ENCODE measurements at places on chromosomes 5 and 9. TPM values are rescaled to one million over a fixed set of nuclear protein-coding genes. Genes with fewer than 3 reads are reported as not detected.

GRCh38 chr5:607541-608428, 4.4 kb upstream of the CEP72 start:
- DNase-seq = no peak

DNA sequence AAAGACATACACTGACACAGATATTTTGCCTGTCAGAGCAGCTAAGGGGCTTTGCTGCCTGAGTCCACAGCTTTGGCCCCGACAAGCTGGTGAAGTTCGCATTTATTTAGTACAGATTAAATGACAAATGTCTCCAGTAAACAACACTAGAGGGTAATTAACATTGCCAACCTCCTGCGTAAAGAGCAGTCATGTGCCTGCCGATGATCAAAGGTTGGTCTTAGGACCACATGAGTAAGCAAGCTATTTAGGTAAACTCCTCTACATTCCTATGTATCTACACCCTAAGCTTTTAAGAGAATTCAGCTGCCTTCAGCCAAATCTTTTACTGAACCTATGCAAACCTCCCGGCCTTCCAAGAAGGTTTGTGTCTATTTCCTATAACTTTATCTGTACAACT, 73.0 kb upstream of the PJA2 start:
- DNase-seq = no peak

- DNase-seq = no peak
Measured at GRCh38 chr9:79661279-79661678, 89.5 kb downstream of the TLE4 start.

DNA sequence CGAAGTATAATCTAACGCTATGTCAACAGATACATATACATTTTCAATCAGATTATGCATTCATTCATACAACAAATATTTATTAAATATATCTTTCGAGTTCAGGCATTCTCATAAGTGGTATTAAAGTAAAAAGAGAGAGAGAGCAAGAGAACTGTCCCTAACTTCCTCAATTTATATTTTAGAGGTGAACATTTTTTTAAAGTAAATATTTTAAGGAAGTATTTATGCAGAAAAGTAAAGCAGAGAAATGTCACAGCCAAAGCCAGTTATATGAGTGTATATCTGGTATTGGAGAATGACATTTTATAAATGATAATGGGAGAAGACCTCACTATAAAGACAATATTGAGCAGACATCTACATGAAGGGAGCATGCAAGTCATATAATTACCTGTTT, 667.3 kb upstream of the CDH9 start:
- DNase-seq = no peak

GRCh38 chr9:130174920-130175321, 2.7 kb downstream of the NCS1 start:
- no peak for DNase-seq

DNA sequence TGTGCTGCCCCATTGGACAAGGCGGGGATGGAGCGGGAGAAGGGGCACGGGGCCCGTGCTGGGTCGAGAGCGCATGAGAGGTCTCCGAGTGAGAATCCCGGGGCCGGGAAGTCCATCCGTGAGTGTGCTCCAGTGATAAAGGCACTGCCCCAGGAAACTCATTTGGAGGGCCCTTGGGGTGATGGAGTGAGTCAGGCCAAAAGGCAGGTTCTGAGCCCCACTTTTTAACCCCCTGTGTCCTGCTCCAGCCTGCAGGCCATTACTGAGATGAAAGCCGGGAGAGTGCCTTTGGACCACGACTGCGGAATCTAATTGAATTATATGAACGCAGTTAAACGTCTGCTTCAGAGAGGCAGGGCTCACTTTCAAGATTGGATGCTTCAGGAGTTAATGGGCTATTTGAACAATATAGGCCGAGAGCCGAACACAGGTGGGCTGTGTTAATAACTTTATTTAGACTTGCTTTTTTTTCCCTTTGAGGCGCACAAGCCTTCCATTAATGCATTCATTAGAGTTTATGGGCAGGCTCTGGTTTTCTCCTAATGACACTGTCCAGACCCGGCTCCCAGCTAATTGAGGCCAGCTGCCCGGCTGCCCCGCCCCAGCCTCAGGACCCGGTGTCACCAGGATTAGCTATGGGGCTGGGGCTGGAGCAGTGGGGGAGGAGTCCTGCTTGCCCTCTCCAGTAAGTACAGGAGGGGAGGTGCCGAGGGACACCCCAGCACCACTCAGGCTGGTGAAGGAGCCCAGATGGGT, 79.1 kb upstream of the LMX1B start:
- no peak for DNase-seq

DNA sequence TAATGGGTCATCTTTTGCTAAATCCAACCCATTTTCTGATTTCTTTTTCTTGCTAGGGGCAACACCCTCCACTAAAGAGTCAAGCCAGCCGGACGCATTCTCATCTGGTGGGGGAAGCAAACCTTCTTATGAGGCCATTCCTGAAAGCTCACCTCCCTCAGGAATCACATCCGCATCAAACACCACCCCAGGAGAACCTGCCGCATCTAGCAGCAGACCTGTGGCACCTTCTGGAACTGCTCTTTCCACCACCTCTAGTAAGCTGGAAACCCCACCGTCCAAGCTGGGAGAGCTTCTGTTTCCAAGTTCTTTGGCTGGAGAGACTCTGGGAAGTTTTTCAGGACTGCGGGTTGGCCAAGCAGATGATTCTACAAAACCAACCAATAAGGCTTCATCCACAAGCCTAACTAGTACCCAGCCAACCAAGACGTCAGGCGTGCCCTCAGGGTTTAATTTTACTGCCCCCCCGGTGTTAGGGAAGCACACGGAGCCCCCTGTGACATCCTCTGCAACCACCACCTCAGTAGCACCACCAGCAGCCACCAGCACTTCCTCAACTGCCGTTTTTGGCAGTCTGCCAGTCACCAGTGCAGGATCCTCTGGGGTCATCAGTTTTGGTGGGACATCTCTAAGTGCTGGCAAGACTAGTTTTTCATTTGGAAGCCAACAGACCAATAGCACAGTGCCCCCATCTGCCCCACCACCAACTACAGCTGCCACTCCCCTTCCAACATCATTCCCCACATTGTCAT, 72.0 kb downstream of the NUP214 start:
- DNase-seq = no peak

DNA sequence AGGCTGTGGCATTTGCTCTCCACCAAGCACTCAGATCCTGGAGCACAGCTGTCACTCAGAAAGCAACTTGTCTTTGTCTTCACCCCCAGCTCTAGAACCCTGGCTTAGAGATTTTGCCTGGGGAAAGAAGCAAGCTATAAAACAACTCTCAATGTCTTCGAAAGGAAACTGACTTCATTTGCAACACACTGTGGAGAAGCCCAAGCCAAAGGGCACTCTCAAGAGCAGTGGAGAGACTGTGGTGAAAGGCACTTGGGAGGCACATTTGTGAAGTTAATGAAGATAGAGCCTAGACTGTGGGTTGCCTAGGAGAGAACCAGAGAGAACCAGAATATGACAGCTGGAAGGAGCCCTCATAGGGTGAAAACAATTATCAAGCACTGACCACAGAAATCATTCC, 103.4 kb downstream of the CFAP95 start:
- no peak for DNase-seq

DNA sequence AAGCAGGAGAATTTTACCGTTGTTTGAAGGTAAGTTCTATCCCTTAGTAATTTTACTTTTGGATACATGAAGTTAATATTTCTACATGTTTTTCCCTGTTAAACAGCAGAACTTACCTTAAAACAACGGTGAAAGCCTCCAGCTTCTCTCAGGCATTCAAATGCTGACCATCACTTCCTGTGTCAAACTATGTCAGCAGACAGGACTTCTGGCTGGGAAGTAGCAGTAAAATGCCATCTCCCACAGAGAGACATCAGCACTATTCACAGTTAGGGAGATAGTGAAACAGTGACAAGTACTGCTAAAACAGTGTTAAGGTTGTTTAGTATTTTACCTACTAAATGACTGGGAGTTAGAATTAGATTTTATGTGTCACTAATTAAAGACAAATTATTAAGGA, 34.2 kb upstream of the GOLGA1 start:
- no peak for DNase-seq

- no peak for DNase-seq
Measured at GRCh38 chr9:99773468-99774138, 48.1 kb upstream of the NR4A3 start.

DNA sequence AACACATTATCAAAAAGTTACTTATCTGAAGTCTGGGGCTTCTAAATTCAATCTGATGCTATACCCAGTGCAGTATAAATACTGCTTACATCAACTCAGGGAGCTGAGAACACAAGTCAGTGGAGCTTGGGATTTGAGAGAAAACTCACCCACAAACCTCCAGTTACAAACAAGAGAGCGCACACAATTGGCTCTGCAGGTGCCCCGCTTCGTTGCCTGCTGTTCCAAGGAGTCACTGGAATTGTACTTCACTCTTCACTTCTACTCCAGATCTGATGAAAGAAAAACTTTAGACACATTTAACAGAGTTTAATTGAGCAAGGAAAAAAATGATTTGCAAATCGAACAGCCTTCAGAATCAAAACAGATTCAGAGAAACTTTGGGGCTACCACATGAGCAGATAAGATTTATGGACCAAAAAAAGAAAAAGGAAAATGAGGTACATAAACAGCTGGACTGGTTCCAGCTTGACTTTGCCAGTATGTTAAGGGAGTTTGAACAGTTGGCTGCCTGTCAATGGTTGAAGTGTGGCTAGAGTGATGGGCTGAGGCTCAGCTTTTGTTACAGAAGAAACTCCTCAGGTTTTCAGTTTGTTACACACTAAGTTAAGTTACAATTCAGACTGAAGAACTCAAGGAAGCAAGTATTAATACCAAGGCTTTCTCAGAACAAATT, 156.6 kb downstream of the AOPEP start:
- no peak for DNase-seq

DNA sequence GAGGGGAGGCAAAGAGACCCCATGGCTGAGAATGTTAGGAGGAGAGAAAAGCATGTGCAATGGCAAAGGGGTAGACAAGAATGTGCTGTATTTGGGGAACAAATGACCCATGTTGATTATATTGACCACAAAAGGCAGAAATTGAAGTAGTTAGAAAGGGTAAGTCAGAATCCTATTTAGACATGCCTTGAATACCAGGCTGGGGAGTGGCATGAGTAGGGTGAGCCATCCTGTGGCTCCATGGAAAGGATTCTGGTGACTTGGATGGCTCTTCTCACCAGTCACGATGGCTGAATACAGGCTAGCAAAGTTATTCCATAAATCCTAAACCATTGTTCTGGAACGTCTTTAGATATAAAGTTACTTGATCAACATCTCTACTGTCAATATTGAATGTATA, 73.4 kb upstream of the MEF2C start:
- DNase-seq = no peak

DNA sequence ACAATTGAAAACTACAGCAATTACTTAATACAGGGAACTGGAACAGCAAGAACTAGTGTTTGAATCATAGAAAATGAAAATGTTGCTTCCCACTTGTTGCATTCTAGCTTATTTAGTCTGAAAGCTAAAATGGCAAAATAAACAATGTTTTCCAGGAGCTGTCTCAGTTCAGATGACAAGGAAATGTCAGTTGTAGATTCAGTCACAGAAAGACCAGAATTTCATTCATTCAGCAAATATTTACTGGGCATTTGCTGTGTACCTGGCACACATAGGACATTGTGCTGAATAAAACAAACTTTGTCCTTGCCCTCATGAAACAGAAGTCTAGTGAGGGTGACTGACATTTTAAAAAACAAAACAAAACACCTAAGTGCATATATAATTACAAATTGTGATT, 41.5 kb downstream of the GCNT4 start:
- DNase-seq = no peak

DNA sequence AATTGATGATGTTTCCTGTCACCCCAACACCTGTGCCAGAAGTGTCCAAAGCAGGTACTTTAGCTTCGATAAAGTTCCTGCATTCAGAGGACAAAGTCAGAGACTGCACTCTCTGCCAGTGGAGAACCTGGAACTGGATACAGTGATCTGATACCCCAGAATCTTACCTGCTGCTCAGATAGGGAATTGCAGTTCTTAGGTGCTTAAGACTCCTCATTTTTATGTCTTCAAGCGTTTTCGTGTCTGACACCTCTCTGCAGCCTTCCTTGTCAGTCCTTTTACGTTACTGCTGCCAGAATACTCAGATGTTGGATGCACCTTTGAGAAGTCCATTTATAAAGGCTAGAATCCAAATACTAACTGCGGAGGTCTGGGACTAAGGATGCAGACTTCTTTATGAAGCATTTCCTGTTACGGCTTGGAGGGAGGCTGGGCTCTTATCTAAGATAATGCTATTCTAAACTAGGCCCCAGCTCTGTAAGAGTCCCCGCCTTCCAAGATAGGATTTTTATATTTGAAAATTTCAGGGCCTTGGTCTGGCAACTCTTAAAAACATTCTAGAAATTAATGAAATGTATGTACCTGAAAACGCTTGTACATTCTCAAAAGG, 1.9 kb downstream of the ISOC1 start:
- no peak for DNase-seq

- no peak for DNase-seq
Measured at GRCh38 chr9:114522286-114522685, 17.0 kb upstream of the WHRN start.

GRCh38 chr9:80509358-80509757, 937.6 kb downstream of the TLE4 start:
- DNase-seq = no peak

DNA sequence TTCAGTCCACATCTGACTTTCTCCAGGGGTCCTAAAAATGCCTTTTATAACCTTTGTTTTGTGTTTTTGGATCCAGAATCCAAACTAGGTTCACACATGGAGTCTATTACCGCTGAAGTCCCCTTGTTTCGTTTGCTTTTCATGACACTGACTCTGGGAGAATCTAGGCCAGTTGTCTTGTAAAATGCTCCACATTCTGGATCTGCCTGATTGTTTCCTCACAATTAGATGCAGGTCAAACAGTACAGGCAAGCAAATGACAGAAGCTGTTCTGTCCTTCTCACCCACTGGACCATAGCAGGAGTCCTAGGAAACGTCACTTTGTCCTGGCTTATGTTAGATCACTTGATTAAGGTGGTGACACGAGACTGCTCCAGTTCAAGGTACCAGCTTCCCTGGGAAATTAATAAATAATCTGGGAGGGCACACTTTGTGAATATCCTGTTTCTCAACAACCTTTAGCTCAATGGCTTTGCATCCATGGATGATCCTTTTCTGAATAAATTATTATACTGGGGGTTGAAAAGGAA, 34.1 kb downstream of the FABP6 start:
- DNase-seq = no peak

GRCh38 chr5:163529698-163530097, 24.3 kb downstream of the MAT2B start:
- DNase-seq = no peak

GRCh38 chr9:86638109-86638508, 283.9 kb upstream of the TUT7 start:
- DNase-seq = no peak

The TSSK1B gene
- not detected for total RNA-seq

The CDK9 gene
- 48.7 TPM for total RNA-seq

The PCDHGA7 gene
- 0.18 TPM for total RNA-seq

The IFNA2 gene
- total RNA-seq = not detected

The BTNL3 gene
- not detected for total RNA-seq
